Stimulated activated CD8-positive, alpha-beta memory T cell treated with anti-CD3 and anti-CD28 coated beads, Interleukin-4, amount 100 ng/mL, for 1 hour (primary cell): ENCODE measurements at places on chromosomes 1 and 21.

DNA sequence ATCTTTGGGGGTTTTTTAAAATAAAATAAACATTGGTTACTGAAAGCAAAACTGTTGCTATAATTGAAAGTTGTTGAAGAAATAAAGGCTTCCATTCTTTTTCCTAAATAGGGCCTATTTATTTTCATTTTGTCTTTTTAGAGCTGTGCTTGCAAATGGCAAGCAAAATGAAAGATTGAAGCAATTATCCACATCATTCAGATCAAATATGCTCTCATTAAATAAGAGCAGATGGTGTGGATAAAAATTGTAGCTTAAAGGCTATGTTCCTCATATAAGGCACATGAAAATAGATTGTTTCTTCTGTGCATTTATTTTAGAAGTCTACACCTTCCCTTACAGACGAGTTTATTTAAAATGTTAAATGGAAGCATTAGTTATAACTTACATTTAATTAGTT is 1317.7 kb downstream of the MRPL39 start:
- DNase-seq = no peak

GRCh38 chr1:219465212-219466093 is 147.5 kb downstream of the ZC3H11B start:
- no peak for DNase-seq

DNA sequence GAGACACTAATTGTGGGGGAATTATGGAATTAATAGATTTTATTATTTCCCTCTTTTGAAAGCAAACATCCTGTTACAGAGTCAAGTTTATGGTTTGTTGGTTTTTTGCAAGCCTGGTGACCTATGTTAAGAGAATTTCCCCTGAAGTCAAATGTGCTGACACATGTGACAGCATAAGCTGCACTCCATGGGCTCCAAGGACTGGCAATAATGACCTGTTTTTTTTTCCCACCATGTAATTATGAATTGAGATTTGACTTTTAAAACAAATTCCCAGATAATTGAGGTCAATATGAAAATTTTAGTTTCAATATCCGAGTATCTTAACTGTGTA is 242.5 kb upstream of the SGIP1 start:
- no peak for DNase-seq

DNA sequence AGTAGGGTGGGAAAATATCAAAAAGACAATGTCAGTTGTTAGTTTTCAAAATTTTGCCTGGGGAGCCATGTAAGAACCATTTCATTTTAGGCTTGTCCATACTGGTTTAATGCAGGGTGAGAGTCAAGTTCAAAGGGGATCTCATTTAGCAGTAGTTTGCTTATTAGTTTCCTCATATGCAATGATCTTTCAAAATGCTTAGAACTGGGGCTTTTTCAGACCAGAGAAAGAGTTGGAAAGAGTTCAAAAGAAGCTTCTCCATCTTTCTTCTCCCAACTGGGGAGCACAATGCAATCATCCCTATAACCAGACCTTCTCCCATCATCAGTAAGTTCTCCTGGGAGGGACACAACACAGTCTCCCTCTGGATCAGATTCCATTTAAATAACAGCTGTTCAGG is 16.5 kb upstream of the SLC30A1 start:
- DNase-seq = no peak

GRCh38 chr1:96187020-96187419 is 534.6 kb upstream of the PTBP2 start:
- DNase-seq = no peak

GRCh38 chr1:147591261-147591891 is 50.1 kb downstream of the BCL9 start:
- DNase-seq = no peak

GRCh38 chr1:2429780-2430591 is 17.6 kb upstream of the PEX10 start:
- no peak for DNase-seq

DNA sequence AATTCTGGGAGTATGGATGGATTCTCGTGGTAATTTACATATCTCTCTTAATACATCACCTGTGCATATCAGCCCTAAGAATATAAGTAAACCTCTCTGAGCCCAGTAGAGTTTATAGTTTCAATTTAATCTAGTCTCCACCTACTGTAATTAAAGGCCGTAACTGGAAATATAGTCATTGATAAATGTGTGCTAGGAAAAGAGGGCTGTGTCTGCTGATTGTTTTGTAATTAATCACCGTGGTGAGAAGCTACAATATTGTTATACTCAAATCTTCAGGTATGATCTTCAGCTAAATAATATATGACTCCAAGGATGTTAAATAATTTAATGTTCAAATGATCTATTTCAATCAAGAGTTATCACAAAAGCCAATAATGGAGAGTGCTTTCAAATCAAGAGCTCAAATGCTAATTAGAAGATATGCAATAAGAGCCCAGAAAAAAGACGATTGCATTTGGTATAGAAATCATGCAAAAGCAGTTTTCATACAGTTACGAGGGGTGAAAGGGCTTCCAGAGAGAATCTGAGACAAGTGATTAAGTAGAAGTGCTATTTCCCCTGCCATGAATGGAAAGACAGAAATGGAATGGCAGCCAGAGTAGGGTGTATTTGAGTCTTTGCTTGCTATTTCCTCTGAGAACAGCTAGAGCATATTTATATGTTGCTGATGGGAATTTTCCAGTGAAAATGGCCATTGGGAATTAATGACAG is 1134.3 kb downstream of the NCAM2 start:
- no peak for DNase-seq

DNA sequence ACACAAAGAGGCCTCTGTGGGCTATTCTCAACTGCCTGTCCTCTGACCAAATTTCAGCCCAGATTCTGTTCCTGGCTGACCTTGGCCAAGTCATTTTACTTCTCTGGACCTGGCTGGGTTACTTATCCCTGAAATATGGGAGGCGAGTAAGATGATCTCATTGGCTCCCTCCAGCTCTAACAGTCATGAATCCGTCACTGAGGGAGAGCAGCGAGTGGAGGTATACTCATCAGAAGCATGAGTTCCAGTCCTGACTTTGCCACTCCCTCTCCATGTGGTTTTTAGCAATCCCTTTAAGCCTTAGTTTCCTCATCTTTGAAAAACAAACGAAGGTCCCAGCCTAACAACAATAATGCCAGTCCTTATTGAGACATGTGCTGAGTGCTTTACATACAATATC is 63.5 kb downstream of the CCDC185 start:
- DNase-seq = no peak

GRCh38 chr1:179547021-179547535 is 28.7 kb downstream of the NPHS2 start:
- DNase-seq = no peak

DNA sequence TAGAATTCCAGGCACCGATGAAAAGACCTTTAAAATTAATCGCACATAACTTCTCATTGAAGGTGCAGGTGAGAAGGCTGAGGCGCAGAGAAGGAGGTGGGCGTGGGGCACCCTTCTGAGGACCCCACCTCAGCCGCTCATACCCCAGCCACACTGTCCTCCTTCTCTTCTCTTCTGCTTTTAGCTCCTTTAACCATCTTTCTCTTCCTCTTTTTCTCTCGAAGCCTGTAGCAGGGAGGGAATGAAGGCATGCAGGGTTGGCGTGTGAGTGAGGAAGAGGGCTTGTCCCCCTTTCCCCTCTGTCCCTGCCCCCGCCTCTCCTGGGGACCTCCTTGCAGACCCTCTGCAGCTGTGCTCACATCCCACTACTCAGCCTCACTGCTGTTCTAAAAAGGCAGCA is 57.8 kb upstream of the CACNA1E start:
- DNase-seq = no peak

- no peak for DNase-seq
Measured at GRCh38 chr1:36083635-36084496, at the start of gene TEKT2. TSS of gene TEKT2 (plus strand) at chr1:36084094. CDS start at chr1:36084922, 828 bp downstream.

GRCh38 chr21:14526836-14527695 is 19.0 kb downstream of the SAMSN1 start:
- DNase-seq = no peak

DNA sequence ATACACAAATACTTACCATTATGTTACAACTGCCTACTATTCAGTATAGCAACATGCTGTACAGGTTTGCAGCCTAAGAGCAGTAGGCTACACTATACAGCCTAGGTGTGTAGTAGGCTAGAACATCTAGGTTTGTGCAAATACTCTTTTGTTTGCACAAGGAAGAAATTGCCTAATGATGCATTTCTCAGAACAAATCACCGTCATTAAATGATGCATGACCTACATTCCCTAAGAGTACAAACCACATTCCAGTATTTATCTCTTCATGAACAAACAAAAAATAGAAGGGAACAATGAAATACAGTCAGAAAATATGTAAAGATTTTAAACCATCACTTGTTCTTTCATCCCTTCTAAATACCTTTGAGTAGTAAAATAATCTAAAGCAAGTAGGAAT is 109.7 kb upstream of the HP1BP3 start:
- DNase-seq = no peak

DNA sequence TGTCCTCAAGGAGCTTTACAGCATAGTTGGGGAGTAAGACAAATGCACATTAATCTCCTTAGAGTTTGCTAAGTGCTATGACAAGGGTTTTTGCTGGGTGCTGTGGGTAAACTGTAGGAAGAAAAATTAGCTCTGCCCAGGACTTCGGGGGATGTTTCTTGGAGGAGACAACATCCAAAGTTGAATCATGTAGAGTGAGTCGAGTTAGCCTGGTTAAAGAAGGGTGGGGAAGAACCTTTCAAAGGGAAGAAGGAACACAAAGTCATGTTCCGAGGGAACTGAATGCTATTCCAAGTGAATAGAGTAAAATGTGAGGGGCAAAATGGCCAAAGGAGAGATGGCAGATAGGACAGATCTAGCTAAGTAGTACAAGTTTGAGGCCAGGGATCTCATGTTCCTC is 17.1 kb downstream of the SPRTN start:
- DNase-seq = no peak
